ENCODE measurements at places on chromosomes 7 and 10. TPM values are rescaled to one million over a fixed set of nuclear protein-coding genes. Genes with fewer than 3 reads are reported as not detected.

Gene C1QL3
- total RNA-seq = not detected

Gene PROSER2
- 10.1 TPM for total RNA-seq

Gene OR13A1
- total RNA-seq = 0.32 TPM

Gene GRK5
- 3.7 TPM for total RNA-seq

Gene SPOCK2
- 1.5 TPM for total RNA-seq

Gene SPDYE2
- not detected for total RNA-seq

Gene ATP6V1F
- total RNA-seq = 193 TPM

Gene BAZ1B
- total RNA-seq = 22.3 TPM

Gene NRP1
- 8.8 TPM for total RNA-seq

Gene NPSR1
- total RNA-seq = not detected

Gene LARP4B
- total RNA-seq = 78.9 TPM

Gene ENO4
- not detected for total RNA-seq

Gene STYXL1
- 37.6 TPM for total RNA-seq

Gene NFE2L3
- total RNA-seq = 1.8 TPM

Gene SHH
- total RNA-seq = not detected

Gene HOXA7
- 5.2 TPM for total RNA-seq

Gene ETV1
- total RNA-seq = 3.3 TPM

Gene TFEC
- total RNA-seq = 0.56 TPM
